Activated CD8-positive, alpha-beta T cell treated with anti-CD3 and anti-CD28 coated beads, Interleukin-2, amount 10 ng/mL, durations not matched to agents 7 days and 5 days (primary cell): ENCODE measurements at places on chromosomes 4 and X.
A peak's percentile ranks its signal among the peaks of the same experiment; 100 is the strongest.

- H3K4me1 ChIP-seq = no peaks in the 10 kb centered on the region
- no peak overlapping the region for H3K4me3 ChIP-seq
- H3K27me3 ChIP-seq = peaks cover 9% of the 10 kb centered on the region
- no peak overlapping the region for H3K27ac ChIP-seq
Observed at GRCh38 chr4:138680256-138680655, 335.3 kb upstream of the NOCT start.

- H3K36me3 ChIP-seq = no peaks in the 10 kb centered on the region
- no peaks in the 10 kb centered on the region for H3K27me3 ChIP-seq
- no peak overlapping the region for H3K27ac ChIP-seq
Observed at GRCh38 chr4:136424052-136424451, 1108.2 kb downstream of the PCDH18 start.

GRCh38 chr4:21195682-21196081 is 495.4 kb downstream of the PACRGL start:
- H3K4me1 ChIP-seq = no peaks in the 10 kb centered on the region
- H3K4me3 ChIP-seq = no peak overlapping the region
- no peaks in the 10 kb centered on the region for H3K36me3 ChIP-seq
- no peak overlapping the region for H3K27ac ChIP-seq

GRCh38 chrX:40177117-40177430 is 79.3 kb upstream of the BCOR start:
- H3K4me1 ChIP-seq = peaks cover 30% of the 10 kb centered on the region
- H3K36me3 ChIP-seq = no peaks in the 10 kb centered on the region
- H3K27me3 ChIP-seq = no peaks in the 10 kb centered on the region
- no peak for DNase-seq

DNA sequence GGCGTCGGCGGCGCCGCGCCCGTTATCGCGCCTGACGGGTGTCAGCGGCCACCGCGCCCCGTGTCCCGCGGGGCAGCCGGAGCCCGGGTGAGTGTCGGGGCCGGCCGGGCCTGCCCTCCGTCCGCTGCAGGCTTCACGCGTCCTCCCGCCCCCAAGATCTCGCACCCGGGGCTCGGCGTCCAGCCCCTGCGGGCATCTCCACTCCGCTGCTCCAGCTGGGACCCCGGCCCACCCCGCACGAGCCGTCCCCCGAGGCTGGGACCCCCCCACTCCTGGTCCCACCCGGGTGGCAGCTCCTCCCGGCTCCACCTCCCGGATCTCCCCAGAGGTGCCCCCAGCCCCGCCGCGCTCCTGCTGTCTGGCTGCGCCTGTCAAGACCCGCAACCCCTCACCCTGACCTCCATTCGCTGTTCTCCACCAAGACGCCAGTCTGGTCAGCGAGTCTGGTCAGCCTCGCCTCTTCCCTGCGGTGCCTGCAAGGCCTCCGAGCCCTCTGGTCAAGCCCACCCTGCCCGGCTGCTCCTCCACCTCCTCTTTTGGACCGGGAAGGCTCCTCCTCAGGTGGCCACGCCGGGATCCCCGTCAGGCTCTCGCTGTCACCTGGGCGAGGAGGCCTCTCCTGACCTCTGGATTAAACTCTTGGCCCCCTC is 66.0 kb upstream of the NKX1-1 start:
- H3K4me3 ChIP-seq = no peak overlapping the region
- H3K36me3 ChIP-seq = no peaks in the 10 kb centered on the region
- H3K27me3 ChIP-seq = peaks cover 4% of the 10 kb centered on the region
- H3K4me1 ChIP-seq = no peaks in the 10 kb centered on the region

GRCh38 chr4:106985830-106986229 is 50.3 kb downstream of the DKK2 start:
- H3K4me3 ChIP-seq = no peak overlapping the region
- H3K36me3 ChIP-seq = no peaks in the 10 kb centered on the region
- no peaks in the 10 kb centered on the region for H3K4me1 ChIP-seq
- no peak for DNase-seq
- no peak overlapping the region for H3K27ac ChIP-seq
- no peaks in the 10 kb centered on the region for H3K27me3 ChIP-seq

- DNase-seq = no peak
- H3K27me3 ChIP-seq = no peaks in the 10 kb centered on the region
- no peak overlapping the region for H3K4me3 ChIP-seq
- H3K4me1 ChIP-seq = no peaks in the 10 kb centered on the region
- H3K27ac ChIP-seq = no peak overlapping the region
Observed at GRCh38 chr4:144223149-144223548, 82.6 kb upstream of the GYPA start.

- H3K36me3 ChIP-seq = no peaks in the 10 kb centered on the region
- no peak overlapping the region for H3K27ac ChIP-seq
- peaks cover 9% of the 10 kb centered on the region for H3K27me3 ChIP-seq
- no peaks in the 10 kb centered on the region for H3K4me1 ChIP-seq
- H3K4me3 ChIP-seq = no peak overlapping the region
Observed at GRCh38 chr4:73985528-73985852, 2.5 kb downstream of the PPBP start.

DNA sequence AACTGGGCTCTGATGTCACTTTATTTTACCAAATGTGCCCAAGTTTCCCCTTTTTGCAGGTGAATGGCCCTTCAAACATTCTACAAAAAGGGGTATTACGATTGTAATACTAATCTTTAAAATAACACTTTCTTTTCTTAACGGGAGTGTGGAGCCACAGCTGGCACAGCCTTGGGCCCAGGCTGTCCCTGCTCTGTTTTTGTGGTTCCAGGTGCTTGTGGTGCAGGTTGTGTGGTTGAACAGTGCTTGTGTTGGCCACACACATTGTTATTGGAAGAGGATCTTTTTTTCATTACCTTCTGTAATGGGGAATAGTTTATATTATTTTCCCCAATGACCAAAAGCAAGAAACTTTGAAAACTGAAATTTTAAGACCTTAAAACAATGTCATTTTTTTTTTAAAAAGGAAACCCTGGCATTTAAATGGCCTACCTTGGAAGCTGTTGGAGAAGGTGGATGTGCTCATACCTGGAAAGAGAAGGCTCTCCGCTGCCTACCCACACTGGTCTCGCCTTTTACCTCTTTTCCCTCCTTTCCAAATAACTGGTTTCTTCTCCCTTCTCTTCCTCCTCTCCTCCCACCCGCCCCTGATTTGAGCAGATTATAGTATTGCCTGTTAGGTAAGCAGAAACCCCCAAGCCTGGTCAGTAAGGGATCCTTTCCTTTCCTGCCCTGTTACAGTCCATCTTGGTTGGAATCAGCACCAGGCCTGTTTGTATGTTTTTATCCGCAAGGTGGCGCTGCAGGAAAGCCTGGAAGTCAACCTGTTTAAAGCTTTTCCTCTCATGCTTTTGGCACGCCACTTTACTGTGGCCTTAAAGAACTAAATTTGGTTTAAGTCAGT is 28.6 kb downstream of the HADH start:
- DNase-seq = peak; percentile 90
- no peak overlapping the region for H3K4me3 ChIP-seq
- peaks cover 33% of the 10 kb centered on the region for H3K4me1 ChIP-seq

- H3K36me3 ChIP-seq = peaks cover 3% of the 10 kb centered on the region
- H3K4me1 ChIP-seq = peaks cover 13% of the 10 kb centered on the region
- H3K27ac ChIP-seq = peak overlapping the region; percentile 64
- no peak for DNase-seq
- H3K27me3 ChIP-seq = no peaks in the 10 kb centered on the region
- H3K4me3 ChIP-seq = no peak overlapping the region
Observed at GRCh38 chr4:40349561-40350198, 14.5 kb downstream of the CHRNA9 start.
